ENCODE measurements at places on chromosomes 1 and 21. TPM values are rescaled to one million over a fixed set of nuclear protein-coding genes. Genes with fewer than 3 reads are reported as not detected.
A peak's percentile ranks its signal among the peaks of the same experiment; 100 is the strongest.

GRCh38 chr1:192274588-192274987, 42.2 kb upstream of the RGS21 start:
- no peaks in the 10 kb centered on the region for H3K27me3 ChIP-seq
- H3K4me1 ChIP-seq: no peaks in the 10 kb centered on the region
- H3K4me3 ChIP-seq: no peak overlapping the region
- no peak overlapping the region for H3K27ac ChIP-seq
- no peak for DNase-seq
- H3K36me3 ChIP-seq: no peaks in the 10 kb centered on the region

DNA sequence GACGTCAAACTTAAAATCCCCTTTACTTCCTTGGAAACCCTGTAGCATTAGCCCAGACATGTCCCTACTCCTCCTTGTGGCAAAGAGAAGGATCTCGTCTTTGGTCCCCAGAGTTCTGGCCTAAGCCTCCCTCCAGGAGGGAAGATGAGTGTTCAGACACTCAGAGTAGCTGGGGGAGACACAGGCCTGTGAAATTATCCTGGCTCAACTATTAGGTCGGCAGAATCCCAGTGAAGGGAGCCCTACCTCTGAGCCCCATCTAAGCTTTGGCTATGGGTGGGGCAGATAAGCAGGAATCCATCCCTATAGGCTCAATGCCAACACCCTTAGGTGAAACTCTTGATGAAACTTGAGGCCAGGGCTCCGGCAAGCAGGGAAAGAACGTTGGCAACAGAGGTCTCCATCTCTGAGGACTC, 1.7 kb upstream of the SFN start:
- no peaks in the 10 kb centered on the region for H3K27me3 ChIP-seq
- H3K4me1 ChIP-seq: peaks cover 21% of the 10 kb centered on the region
- DNase-seq: no peak
- H3K4me3 ChIP-seq: no peak overlapping the region
- H3K36me3 ChIP-seq: peaks cover 3% of the 10 kb centered on the region

PYHIN1 gene
- total RNA-seq: 4.1 TPM

DNA sequence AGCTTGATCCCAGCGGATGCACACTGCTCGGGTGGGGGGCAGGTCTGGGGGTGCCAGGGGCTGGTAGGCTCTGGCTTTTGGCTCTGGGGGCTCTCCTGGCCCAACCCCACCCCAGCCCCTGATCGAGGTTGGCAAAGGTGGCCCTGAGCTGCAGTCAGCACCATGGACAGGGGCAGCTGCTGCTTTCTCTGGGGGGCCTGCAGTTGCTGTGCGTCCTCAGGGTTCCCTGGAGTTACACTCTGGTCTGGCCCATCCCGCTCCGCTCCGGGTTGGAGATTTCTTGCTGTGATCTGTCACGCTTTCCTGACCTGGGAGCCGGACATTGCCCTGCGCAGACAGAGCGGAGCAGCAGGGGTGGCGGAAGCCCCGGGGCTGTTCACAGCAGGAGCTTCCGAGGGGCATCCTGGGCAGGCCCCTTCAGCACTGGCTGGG, 8.0 kb upstream of the PLCH2 start:
- H3K27ac ChIP-seq: no peak overlapping the region
- peak; percentile 32 for DNase-seq
- peaks cover 4% of the 10 kb centered on the region for H3K27me3 ChIP-seq
- H3K4me1 ChIP-seq: peaks cover 2% of the 10 kb centered on the region

DNA sequence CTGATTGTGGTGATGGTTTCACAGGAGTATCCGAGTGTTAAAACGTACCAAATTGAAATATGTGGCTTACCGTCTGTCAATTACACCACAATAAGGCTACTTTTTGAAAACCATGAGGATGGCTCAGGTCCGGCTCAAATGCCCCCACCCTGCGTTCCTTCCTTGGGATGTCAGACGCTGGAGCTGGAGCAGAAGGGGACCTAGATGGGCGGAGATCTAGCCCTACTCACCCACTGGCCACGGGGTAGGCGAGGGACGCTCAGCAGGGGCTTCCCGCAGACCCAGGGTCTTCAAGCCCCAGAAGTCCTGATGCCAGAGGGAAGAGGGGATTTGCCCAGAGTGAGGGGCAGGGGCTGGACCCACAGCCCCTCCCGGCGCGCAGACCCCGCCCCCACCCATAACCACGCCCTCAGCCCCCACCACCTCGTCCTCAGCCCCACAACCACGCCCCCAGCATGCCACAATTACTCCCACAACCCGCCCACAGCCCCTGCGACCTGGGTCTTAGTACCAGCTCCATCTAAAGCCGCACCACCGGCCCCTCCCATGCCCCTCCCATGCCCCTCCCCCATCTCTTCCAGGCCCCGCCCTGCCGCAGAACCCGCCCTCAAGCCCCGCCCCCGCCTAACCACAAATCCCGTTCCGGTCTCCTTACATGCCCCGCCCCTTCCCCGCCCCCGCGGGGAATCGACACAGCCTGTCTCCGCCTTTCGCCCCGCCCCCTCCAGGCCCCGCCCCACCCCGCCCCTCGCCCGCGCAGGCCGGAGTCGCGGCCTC, at the start of gene LRRC3:
TSS of gene LRRC3 (plus strand) at position 764 of the 777 bp plus-strand sequence. CDS start 1,135 bp downstream, outside the sequence.
- peaks cover 14% of the 10 kb centered on the region for H3K27me3 ChIP-seq
- H3K4me1 ChIP-seq: no peaks in the 10 kb centered on the region
- H3K36me3 ChIP-seq: no peaks in the 10 kb centered on the region
- H3K4me3 ChIP-seq: peak within 1 kb of the TSS; percentile 73
- peak; percentile 89 for DNase-seq

GRCh38 chr1:58837886-58838285, 54.0 kb upstream of the JUN start:
- no peak overlapping the region for H3K4me3 ChIP-seq
- H3K27me3 ChIP-seq: no peaks in the 10 kb centered on the region
- H3K36me3 ChIP-seq: no peaks in the 10 kb centered on the region
- no peak overlapping the region for H3K27ac ChIP-seq

- H3K4me3 ChIP-seq: no peak overlapping the region
- H3K27ac ChIP-seq: peak overlapping the region; percentile 16
- no peak for DNase-seq
- peaks cover 42% of the 10 kb centered on the region for H3K4me1 ChIP-seq
- H3K27me3 ChIP-seq: peaks cover 3% of the 10 kb centered on the region
Measured at GRCh38 chr1:247408100-247408499, 7.9 kb upstream of the NLRP3 start.

- no peak overlapping the region for H3K27ac ChIP-seq
- no peak overlapping the region for H3K4me3 ChIP-seq
- H3K36me3 ChIP-seq: no peaks in the 10 kb centered on the region
- no peak for DNase-seq
Measured at GRCh38 chr1:51295926-51296325, 34.4 kb downstream of the TTC39A start.

NBPF12 gene
- 6.1 TPM for total RNA-seq

DNA sequence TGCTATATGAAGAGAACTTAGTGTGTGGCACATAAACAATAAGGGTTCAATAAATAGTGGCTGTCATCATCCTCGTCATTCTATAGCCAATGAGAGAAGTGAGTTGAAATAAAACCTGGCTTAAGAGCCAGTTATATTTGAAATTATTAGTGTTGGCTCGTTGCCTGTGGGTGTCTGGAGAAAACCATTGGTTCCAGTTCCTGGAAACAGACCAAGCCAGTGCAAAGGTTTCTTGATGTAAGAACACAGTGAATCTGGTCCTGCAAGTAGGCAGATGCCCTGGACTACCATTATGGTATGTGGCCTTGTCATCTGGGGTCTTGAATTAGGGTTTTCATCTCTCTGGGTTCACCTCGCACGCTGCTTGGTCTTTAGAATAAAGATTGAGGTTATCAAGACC, 43.3 kb downstream of the URB2 start:
- H3K27ac ChIP-seq: no peak overlapping the region
- peaks cover 12% of the 10 kb centered on the region for H3K36me3 ChIP-seq

MMEL1 gene
- 1.2 TPM for total RNA-seq

- H3K27ac ChIP-seq: no peak overlapping the region
- DNase-seq: no peak
- no peaks in the 10 kb centered on the region for H3K36me3 ChIP-seq
- no peaks in the 10 kb centered on the region for H3K27me3 ChIP-seq
Measured at GRCh38 chr1:228763561-228763960, 28.3 kb downstream of the RHOU start.

- H3K27me3 ChIP-seq: no peaks in the 10 kb centered on the region
- H3K4me3 ChIP-seq: no peak overlapping the region
- H3K36me3 ChIP-seq: no peaks in the 10 kb centered on the region
- H3K4me1 ChIP-seq: no peaks in the 10 kb centered on the region
- no peak for DNase-seq
- no peak overlapping the region for H3K27ac ChIP-seq
Measured at GRCh38 chr1:73998348-73998959, 199.5 kb downstream of the LRRIQ3 start.

DNA sequence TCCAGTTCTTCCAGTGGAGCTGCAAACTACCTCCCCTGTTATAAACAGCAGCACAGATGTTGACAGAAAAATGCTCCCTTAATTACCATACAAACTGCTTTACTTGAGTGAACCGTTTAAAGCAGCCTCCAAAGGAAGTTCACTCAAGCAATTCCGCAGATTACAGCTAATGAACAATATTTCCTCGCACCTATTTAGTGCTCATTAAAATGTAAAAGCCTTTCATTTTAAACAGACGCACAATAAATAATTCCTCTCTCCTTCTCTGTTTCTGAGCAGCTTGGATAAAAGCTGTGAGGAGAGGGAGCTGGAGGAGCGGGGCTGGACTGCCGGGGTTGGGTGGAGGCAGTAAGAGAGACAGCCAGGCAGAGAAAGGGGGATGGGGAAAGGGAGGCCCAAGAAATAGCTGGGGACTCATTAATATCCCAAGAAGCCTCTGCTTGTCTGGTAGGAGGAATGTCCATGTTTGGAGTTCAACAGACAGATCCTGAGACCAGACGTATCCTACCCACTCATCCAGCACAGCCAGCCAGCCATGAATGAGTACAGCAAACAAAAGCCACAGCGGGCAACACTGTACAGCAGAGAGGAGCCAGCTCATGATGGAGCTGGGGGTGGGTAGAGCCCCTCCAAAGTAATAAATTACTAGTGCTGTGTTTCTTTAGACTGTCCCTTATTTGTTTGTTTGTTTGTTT, 227.7 kb downstream of the GPATCH2 start:
- H3K4me3 ChIP-seq: no peak overlapping the region
- H3K27me3 ChIP-seq: peaks cover 7% of the 10 kb centered on the region
- H3K4me1 ChIP-seq: no peaks in the 10 kb centered on the region
- no peak for DNase-seq

DNA sequence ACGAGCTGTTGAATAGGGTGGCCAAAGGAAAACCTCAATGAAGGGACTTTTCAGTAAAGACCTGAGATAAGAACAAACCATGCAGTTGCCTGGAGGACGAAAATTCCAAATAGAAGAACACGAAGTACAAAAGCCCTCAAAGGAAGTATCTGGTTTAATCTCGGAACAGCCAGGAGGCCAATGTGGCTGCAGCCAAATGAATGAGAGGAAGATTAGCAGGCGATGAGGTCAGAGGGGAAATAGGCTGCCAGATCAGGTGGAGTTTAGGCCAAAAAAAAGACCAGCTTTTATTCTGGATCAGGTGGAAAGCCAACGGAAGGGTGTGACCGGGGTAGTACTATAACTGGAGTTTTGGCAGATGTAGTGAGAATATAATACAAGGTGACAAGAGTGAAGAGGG, 43.7 kb downstream of the SRSF11 start:
- no peaks in the 10 kb centered on the region for H3K4me1 ChIP-seq
- DNase-seq: no peak
- H3K4me3 ChIP-seq: no peak overlapping the region
- peaks cover 32% of the 10 kb centered on the region for H3K36me3 ChIP-seq
- peak overlapping the region; percentile 32 for H3K27ac ChIP-seq

GRCh38 chr1:93816970-93817678, 61.9 kb downstream of the DNTTIP2 start:
- no peak overlapping the region for H3K4me3 ChIP-seq
- no peaks in the 10 kb centered on the region for H3K27me3 ChIP-seq
- H3K36me3 ChIP-seq: no peaks in the 10 kb centered on the region
- no peak for DNase-seq
- peaks cover 19% of the 10 kb centered on the region for H3K4me1 ChIP-seq

GRCh38 chr1:156412653-156413321, 43.8 kb downstream of the RHBG start:
- no peak overlapping the region for H3K27ac ChIP-seq
- H3K27me3 ChIP-seq: peaks cover 33% of the 10 kb centered on the region
- no peak for DNase-seq
- no peaks in the 10 kb centered on the region for H3K36me3 ChIP-seq
- no peaks in the 10 kb centered on the region for H3K4me1 ChIP-seq

DNA sequence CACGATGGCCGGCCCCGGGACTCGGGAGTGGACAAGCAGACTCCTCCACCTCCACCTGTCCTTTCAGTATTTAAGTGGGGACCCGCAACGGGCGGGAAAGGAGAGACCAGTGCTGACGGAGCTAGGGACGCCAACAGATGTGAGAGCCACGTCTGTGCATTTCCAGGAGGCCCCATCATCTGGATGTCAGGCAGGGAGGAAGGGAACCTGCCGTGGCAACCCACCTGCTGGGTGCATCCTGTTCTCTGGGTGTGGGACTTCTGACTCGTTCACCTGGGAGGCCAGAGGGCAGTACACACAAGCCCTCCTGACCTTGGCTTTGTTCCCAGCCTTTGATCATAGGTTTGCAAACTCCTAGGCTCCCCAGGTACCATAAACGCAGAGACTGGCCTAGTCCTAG, 5.6 kb upstream of the PCBP3 start:
- H3K27ac ChIP-seq: no peak overlapping the region
- no peaks in the 10 kb centered on the region for H3K36me3 ChIP-seq
- no peak for DNase-seq
- no peaks in the 10 kb centered on the region for H3K27me3 ChIP-seq
- peaks cover 30% of the 10 kb centered on the region for H3K4me1 ChIP-seq

DNA sequence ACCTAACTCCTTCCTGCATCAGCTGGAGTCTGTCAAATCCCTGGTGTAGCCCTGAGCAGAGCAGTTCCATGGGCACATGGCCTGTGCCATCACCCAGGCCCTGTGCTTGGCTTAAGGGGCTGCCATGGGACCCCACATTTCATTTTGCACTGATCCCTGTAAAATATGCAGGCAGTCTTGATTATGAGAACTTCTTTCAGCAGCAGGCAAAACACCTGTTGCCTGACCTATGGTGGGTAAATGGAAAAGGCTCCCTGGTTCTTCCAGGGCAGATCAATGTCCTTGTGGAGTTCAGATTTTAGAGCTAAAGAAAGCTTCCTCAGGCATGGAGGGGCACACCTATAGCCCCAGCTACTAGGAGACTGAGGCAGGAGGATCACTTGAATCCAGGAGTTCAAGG, 44.2 kb downstream of the HSD3B1 start:
- H3K4me3 ChIP-seq: no peak overlapping the region
- H3K36me3 ChIP-seq: no peaks in the 10 kb centered on the region
- no peaks in the 10 kb centered on the region for H3K4me1 ChIP-seq

CDC7 gene
- 27.0 TPM for total RNA-seq

PLXNA2 gene
- 0.35 TPM for total RNA-seq

GRCh38 chr1:33298623-33299277, 22.1 kb downstream of the A3GALT2 start:
- H3K4me1 ChIP-seq: peaks cover 17% of the 10 kb centered on the region
- H3K36me3 ChIP-seq: peaks cover 9% of the 10 kb centered on the region
- DNase-seq: peak; percentile 65
- no peak overlapping the region for H3K4me3 ChIP-seq
- no peaks in the 10 kb centered on the region for H3K27me3 ChIP-seq

ABL2 gene
- total RNA-seq: 8.1 TPM

Data from activated naive CD4-positive, alpha-beta T cell treated with anti-CD3 and anti-CD28 coated beads for 36 hours (primary cell).